ENCODE measurements at places on chromosomes 2 and 18.

DNA sequence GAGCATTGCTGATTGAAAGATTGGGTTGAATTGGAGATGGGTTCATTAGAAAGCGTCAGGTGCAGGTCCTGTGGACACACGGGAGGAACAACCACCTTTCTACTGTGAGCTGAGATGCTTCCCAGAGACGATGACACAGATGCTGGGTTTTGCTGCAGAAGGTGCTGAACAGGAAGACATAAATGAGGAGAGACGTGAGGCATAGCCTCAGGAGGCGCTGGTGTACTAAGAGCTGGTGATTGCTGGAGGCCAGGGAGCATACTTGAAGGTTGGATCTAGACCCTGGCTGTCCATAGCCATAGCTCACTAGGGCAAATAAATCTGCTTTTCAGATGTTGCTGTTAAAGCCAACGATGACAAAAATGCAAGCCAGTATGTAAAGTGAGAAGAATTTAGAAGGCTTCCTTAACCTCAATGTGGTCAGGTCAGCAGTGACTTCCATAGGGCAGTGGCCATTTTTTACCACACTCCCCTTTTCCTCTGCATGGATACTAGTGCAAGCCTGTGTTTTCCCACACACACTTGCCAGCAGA lies 153.7 kb downstream of the SOX11 start:
- no peak for DNase-seq

GRCh38 chr2:7430869-7431641 lies 513.8 kb downstream of the RNF144A start:
- DNase-seq = no peak

- DNase-seq = no peak
Measured at GRCh38 chr18:62324917-62325805, at the start of gene TNFRSF11A. Gene TNFRSF11A (plus strand): TSS chr18:62325310. CDS start chr18:62325353, 43 bp downstream.

GRCh38 chr2:175883586-175884194 lies 118.4 kb downstream of the LNPK start:
- DNase-seq = no peak

DNA sequence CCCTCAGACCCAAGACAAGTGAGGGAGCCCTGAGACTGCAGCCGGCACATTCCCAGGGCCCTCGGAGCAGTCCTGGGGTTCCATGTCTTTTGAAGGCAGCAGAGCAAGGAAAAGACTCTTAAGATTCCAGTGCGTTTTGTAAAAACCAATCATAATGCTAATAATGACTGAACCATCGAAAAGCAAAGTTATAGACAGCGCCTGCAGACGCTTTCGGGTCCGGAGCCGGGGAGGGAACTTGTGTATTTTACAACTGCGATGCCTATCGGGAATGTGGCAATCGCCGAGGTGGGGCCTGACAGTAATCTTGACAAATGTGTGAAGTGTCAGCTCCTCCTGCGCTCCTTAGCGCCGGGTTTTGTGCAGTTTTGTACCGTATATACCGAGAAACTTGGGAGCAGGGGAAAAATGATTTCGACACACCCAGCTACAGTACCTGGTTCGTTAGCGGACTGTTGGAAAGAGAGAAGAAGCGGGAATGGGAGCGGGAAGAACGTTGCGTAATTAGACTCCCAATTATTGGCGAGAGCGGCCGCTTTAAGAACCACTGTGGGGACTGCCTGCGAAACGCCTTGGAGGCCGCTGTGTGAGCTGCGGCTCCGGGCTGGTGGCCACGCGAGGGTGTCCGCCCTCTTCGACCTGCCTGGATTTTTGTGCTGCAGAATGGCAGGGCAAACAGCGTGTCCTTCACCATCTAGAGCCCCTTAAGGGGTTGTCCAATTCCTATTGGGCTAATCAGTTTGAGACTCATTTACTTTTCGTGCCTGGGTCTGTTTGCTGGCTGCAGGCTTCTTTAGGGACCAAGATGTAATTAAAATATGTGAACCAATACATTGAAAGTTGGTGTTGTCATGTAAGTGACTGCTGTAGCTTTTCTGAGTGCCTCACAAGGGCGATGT lies 2.4 kb downstream of the EPAS1 start:
- no peak for DNase-seq

GRCh38 chr18:47512726-47513435 lies 261.4 kb upstream of the SKOR2 start:
- DNase-seq = no peak

DNA sequence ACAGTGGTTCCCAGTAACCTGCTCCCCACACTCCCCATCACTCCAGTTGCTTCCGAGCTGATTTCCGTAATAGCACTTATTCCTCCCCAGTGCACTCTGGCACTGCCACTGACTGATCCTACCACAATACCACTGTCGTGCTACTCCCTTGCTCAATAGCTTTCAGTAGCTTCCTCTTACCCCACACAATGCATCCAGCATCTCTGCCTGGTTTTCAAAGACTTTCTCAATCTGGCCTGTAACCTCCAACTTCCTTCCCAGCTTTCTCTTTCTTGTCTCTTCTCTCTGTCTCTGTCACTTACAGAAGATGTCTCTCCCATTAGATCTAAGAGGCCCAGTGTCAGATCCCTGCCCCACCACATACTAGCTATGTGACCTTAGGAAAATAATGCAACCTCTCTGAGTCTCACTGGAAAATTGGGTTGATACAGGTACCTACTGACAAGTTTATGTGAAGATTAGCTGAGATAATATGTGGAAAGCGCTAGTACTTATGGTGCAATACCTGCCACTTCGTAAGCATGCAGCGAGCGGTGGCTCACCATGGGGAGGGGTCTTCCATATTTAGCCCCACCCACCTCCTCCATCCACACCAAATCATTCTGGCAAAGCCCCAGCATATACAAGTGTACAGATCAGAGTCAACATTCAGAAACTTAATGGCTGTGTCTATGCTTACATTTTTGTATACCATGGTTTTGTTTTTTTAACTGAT lies 36.7 kb downstream of the SFXN5 start:
- no peak for DNase-seq

- no peak for DNase-seq
Measured at GRCh38 chr2:98698896-98699295, 32.0 kb downstream of the MGAT4A start.

DNA sequence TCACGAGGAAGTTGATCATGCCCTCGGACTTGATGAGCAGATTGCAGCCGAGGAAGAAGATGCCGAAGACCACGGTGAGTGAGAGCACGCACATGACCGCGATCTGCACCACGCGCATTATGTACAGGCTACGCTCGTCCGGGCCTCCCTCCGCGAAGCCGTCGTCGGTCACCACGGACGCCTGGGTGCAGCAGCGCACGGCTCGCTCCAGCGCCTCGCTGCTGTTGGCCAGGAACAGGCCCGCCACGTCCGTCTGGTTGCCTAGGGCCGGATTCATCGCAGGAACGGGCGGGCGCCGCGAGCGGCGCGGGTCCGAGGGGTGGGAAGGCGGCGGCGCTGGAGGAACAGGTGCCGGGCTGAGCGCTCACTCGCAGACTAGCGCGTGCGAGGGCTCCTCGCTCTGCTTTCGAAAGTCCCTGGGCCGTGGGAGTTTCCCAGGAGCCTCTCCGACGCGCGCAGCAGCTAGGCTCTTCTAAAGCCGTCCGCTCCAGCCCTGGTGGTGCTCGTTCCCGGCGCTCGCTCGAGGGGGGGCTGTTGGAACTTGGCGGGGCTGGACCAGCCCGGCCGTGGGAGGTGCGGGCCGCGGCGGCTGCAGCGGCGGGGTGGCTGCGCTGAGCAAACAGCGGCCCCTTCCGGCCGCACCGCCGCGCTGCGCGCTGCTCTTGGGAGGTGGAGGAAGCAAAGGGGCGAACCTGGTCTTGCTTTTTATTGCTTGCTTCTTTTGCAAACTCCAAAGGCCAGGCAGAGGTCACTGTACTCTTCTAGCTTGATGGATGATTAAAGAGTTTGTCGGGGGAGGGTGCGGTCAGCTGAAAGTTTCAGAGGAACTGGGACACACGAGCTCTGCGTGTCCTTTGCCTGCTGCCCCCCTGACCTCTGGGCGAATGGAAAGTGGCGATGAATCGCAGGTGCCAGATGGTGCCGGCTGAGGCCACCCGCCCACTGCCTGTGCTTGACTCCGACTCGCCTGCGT lies at the start of gene RPRM:
Gene RPRM, minus strand, starts transcription at position 474 of the 973 bp plus-strand sequence. Its CDS starts 197 bp downstream, at position 277.
- DNase-seq = no peak

GRCh38 chr2:221589696-221590095 lies 17.6 kb upstream of the EPHA4 start:
- no peak for DNase-seq

- no peak for DNase-seq
Measured at GRCh38 chr18:66826211-66826610, 222.3 kb upstream of the CDH19 start.

DNA sequence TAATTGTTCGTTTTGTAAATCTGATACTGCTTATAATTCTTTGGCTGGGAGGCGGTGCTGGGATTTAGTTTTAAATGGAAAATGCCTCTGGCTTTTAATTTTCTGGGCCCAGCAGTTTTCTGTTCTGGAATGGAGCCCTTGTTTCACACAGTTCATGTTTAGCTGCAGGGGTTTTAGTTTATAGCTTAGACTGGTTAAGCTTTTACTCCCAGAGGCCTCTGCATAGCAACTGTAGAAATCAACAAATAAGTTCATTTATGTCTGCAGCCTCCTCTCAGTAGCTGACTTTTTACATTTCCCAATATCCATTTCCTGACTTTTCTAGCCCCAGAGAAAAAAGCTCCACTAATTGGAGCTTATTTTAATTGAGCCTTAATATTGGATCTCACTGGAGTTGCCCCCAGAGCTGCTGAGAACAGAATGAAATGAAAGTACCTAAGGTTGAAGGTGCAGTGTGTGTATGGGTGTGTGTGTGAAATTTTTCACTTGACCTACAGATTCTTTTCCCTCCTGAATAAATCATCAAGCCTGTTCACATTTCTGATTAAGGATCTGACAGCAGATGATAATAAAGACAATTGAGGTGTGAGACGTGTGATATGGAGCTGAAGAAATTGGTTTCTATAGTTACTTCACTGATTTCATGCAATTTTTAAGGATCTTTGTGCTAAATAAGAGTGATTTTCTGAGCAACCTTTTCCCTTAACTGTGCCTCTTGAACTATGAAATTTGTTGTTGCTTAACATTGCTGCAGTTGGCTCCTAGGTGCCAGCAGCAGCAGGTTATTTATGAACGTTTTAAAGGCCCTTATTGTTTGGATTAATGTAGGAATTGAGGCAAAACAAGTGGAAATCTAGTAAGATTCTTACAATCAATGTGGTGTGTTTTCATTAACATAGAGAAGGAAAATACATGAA lies 109.6 kb downstream of the TAF4B start:
- DNase-seq = no peak

DNA sequence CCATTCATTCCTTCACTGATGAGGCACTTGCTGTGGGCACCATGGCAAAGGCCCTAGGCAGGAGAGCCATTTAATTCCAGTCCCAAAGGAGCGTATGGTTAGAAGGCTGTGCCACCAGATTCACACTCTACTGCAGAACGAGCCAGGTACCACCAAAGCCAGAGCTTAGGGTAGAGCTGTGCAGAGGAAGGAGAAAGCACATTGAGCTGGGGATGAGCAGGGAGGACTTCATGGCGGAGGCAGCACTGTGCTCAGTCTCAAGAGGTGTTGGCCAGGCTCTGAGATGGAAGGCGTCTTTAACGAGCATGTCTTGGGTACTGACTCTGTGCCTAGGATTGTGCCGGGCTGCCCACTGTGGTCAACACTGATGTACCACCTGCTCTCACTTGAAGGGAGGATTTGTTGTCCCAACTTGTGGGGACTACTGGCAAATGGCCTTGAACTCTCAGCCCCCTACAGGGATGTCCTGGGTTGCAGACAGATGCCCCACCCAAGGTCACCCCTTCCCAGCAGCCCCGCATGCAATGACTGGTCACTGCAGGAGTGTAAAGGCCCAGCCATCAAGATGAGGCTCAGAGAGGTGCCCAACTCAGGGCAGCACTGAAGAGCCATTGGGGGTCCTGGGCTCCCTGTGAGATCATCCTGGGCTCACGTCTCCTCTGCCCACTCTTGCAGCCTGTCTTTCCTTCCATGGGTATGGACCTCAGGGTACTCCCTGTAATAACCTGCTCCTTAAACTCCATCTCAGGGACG lies 251.4 kb downstream of the GLI2 start:
- DNase-seq = no peak

DNA sequence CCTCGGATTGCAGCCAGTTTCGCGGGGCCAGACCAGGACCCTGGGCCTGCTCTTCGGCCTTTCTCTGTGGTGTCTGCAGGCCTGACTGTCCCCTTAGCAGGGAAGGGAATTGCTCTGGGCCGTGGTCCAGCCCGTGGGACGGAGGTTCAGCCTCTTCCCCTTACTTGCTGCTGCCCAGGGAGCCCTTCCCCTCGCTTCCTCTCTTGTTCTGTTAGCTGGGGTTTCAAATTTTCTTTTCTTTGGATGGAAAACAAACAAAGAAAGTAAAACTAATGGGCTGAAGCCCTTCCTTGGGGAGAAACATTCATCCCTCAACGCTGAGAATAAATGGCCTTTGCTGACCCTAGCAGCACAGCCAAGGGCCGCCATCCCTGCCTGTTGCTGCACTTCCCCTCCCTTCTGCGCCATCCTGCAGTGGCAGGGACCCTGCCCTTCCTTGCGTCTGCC lies 52.4 kb downstream of the ASAP2 start:
- DNase-seq = no peak

DNA sequence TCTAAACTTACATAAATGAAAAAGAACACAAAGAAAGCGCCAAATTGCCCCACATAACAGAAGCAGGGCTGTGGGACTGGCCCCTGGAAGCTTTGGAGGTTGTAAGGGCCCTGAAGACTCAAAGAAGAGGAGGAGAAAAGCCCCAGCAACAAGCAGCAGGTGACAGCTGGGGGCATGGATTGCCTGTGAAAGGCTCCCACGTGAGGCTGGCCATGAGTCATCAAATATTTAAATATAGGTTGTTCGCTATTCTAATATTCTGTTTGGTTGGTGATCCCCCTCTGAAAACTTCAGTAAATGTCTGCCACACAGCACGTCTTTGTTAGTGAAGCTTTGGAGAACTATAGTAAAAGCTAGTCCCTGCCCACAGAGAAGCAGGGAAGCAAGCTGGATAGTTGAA lies 132.4 kb downstream of the MREG start:
- DNase-seq = no peak

GRCh38 chr2:100691846-100692245 lies 128.1 kb upstream of the NPAS2 start:
- no peak for DNase-seq

DNA sequence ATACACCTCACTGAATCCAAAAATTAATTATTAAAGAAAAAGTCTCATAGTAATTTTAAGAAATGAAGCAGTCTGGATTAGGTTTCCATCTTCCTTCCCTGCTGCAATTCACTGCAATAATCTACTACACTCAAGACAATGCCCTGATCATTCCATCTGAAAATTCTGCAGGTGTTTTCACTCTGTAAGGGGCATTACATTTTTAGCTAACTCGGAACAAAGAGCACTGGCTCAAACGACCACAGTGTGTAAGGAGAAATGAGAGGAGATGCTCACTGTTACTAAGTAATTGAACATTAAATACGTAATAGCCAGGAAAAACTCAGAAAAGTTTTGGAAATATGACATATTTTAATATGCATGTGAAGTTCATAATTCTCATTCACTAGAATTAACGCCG lies 1.3 kb downstream of the B4GALT6 start:
- DNase-seq = no peak

DNA sequence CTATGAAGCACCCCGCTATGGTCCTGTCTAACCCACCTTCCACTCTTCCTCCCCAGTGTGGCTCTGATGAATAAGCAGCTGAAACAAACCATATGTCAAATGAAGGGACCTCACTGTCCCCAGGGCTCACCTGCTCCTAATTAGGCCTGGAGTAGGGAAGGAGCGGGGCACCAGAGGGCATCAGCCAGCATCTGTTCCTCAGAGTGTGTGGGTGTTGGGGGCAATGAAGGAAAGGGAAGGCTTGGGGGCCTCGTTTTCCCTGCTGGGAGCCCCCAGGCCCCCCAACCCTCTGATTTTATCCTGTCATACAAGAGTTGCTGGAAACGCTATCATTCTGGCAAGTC lies 274.7 kb downstream of the HAUS1 start:
- no peak for DNase-seq
